Effector CD8-positive, alpha-beta T cell (primary cell): ENCODE measurements at places on chromosomes 2 and 18.

GRCh38 chr18:52620926-52621439 is 281.0 kb downstream of the DCC start:
- DNase-seq: no peak

DNA sequence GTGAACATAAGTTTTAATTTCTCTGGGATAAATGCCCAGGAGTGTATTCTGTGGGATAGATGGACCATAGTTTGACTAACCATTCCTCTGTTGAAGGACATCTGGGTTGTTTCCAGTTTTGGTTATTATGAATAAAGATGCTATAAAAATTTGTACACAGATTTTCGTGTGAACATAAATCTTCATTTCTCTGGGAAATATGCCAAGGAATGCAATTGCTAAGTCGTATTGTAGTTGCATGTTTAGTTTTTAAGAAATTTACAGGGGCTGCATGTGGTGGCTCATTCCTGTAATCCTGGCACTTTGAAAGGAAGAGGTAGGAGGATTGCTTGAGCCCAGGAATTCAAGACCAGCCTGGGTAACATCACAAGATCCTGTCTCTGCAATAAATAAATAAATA is 6.9 kb upstream of the SLC11A1 start:
- DNase-seq: no peak

DNA sequence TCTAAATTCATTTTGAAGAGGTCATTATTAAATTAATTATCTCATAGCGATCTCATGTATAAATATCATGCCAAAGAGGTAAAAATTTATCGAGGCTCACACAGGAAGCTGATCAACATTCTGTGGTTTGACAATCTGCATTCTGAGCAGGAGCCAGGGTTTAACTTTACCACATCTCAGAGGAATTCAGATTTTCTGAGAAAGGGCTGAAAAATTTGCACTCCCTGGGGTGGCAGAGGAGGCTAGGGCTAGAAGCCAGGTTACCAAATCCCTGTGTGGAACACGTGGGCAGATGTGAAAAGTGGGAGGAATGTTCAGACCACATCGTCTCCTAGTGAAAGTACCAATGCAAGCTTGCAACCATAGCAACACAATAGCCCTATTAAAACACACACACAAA is 63.5 kb upstream of the CTLA4 start:
- DNase-seq: no peak

DNA sequence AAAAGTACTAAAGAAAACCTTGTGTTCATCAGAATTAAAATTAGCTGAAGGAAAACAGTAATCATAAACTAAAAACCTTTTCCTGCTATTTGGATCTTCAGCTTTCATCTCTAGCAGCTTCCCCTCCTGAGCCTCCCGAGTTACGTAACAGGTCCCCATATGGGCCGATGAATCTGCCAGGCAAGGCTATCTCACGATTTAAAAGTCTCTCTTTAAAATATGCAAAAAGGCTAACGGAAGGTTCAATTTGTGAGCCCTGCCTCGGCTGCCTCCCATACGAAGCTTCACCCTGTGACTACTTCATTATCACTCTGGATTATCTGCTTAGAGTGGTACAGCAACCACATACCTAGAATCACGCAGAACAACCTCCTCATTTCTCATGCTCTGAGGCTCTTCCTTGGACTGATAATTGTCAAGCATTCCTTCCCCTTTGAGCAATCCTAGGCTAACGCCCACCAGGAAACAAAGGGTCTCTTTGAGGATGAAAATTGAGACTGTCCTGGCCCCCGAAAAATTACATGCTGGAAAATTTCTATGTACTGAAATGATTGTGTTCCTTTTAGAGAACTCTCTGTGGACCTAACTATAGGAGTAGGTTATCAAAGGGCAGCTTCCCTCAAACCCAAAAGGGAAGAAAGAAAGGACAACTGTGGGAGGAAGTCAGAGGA is 147.4 kb downstream of the ZEB2 start:
- no peak for DNase-seq
